ENCODE measurements at places on chromosomes 3 and 15.
A peak's percentile ranks its signal among the peaks of the same experiment; 100 is the strongest.

- DNase-seq = no peak
Observed at GRCh38 chr15:29252234-29252633, 17.4 kb downstream of the NSMCE3 start.

DNA sequence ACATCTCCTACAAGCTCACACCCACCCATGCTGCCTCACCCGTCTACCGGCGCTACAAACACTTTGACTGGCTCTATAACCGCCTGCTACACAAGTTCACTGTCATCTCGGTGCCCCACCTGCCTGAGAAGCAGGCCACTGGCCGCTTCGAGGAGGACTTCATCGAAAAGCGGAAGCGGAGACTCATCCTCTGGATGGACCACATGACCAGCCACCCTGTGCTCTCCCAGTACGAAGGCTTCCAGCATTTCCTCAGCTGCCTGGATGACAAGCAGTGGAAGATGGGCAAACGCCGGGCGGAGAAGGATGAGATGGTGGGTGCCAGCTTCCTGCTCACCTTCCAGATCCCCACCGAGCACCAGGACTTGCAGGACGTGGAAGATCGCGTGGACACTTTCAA, 2.1 kb downstream of the SNX33 start:
- no peak for DNase-seq

GRCh38 chr15:51825698-51826097, 3.8 kb upstream of the TMOD3 start:
- no peak for DNase-seq

- DNase-seq = no peak
Observed at GRCh38 chr3:46489381-46489780, 8.4 kb upstream of the RTP3 start.

DNA sequence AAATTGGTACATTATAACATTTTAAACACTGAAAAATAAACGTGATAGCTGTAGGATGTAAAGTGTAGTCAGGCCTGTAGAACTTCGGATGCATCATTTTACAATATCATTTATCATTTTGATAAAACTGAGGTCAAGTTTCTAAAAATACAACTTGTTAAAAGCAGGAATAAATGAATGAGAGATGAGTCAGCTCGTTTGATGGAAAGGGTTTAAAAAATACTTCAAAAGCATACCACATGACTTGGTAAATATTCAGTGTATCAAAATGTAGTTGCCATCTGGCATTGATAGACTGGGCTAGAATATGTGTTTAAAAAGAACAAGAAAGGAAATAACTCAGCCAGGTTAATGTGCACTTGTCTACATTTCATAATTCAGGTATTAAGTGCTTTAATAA, 357.0 kb downstream of the TIGIT start:
- no peak for DNase-seq

DNA sequence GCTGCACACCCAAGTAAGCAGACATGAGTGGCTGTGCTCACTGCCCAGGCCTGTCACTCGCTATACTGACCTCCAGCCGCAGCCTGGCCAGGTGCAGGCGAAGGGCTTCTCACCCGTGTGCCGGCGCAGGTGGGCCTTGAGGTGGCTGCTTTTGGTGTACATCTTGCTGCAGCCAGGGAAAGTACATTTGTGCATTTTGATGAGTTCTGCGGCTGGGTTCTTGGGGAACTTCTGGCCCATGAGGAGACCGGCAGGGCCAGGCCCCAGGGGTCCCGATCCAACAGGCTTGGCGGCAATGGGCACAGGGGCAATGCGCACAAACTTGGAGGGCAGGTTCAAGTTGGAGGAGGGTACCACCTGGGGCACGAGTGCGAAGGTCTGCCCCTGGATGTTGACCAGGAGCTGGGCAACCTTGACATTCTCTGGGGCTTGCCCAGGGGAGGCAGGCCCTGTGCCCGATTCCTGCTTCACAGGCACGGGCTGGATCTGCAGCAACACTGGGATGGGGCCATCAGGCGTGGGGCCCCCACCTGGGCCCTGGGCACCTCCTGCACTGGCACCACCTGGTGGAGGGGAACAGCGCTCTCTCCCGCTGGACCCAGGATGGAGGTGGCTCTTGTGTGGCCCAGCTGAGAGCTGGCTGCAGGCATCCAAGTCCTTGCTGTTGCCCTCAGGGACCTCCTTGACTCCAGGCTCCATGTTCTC, 5.3 kb downstream of the KLF15 start:
- DNase-seq = no peak

GRCh38 chr3:101813817-101814440, 34.9 kb downstream of the NXPE3 start:
- DNase-seq = no peak

GRCh38 chr3:56878074-56878473, 76.3 kb upstream of the ARHGEF3 start:
- DNase-seq = no peak

DNA sequence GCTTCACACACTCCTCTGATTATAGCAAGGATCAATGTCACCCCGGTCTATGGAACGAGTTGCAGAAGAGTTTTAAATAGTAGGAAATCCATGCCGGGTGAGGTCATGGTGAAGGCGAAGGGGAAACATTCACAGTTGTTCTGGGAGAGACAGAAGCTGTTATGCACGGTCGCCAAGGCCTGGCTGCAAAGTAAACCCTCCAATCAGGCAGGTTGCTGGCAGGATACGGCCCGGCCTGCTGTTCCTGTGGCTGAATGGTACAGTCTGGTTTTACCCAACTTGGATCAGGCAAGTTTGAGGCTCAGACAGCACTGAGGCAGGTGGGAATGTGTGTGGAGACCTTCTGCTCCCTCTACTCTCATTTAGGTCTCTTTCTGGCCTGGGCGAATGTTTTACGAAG, 45.3 kb upstream of the ATP2B2 start:
- peak; percentile 21 for DNase-seq

DNA sequence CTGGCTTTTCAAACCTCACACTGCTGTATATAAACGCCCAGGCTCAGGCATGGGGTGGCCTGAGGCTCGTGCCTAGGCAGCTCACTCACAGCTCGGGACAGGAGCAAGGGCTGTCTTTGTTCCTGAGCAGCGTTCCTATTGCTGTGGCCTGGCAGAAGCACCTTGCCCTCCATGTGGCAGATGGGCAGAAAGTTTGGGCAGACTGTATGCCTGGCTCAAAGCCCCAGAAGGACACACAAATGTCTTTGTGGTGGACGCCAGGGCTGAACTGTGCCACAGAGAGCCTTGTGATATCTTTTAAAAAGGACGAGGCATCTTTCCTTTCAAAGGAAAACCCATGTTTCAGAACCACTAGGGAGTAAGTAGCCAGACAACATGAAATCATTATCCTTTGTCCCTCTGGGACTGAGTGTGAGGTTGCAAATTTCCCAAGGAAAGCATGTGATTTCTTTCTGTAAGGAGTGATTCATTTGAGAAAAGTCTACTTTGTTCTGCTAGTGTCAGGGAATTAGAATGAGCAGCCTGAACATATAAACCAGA, 29.3 kb upstream of the UBE2E1 start:
- no peak for DNase-seq

DNA sequence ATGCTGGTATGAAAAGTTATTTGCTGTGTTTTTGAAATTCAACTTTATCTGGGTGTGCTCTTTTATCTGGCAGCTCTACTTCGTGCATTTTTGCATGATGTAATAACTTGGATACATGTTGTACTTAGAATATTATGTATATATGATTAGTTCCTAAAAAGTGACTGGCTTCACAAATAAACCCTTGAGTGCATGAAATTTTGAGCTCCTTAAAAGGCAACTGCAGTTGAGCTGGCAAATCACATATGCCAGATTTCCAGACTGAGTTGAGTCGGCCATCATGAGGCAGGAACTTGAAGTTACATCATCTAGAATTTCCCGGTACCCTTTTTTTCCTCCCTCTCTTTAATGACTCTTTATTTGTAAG, 162.5 kb downstream of the FNDC3B start:
- no peak for DNase-seq

DNA sequence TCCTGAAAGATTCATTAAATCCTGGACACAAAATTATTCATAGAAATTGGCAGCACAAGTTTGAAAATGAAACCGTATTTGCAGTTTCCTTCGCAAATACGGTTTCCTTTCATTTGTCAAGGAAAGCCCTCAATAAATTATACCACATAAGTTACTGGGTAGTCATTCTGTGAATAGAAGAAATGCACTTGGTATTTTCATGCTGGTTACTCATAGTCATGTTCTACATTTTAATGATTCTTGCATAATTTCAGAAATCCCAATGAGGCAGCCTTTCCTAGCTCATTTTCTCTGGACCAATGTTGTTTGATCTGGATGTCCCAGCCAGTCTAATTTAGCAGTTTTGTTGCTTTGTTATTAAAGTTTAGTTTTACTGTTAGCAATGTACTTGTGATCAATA, 43.2 kb downstream of the MINAR1 start:
- DNase-seq = no peak

GRCh38 chr3:194472290-194472920, 14.4 kb downstream of the ATP13A3 start:
- DNase-seq = peak; percentile 64

DNA sequence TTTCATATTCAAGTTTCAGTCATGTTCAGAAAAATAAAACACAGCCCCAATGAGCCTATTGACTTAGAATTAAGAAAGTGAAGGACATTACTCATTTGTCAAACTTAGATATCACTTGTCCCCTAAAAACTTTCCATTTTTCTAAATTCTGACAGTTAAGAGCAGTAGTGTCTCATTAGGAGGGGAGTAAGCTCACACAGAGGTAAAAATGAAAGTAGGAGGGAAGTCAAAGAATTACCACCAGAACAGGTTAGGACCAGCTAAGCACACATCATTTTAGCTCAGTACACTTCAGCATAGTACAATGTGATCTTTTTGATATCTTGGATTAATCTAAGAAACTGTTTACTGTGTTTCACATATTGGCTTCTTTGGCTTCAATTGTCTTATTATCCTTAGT, 64.3 kb downstream of the OSTN start:
- DNase-seq = no peak

DNA sequence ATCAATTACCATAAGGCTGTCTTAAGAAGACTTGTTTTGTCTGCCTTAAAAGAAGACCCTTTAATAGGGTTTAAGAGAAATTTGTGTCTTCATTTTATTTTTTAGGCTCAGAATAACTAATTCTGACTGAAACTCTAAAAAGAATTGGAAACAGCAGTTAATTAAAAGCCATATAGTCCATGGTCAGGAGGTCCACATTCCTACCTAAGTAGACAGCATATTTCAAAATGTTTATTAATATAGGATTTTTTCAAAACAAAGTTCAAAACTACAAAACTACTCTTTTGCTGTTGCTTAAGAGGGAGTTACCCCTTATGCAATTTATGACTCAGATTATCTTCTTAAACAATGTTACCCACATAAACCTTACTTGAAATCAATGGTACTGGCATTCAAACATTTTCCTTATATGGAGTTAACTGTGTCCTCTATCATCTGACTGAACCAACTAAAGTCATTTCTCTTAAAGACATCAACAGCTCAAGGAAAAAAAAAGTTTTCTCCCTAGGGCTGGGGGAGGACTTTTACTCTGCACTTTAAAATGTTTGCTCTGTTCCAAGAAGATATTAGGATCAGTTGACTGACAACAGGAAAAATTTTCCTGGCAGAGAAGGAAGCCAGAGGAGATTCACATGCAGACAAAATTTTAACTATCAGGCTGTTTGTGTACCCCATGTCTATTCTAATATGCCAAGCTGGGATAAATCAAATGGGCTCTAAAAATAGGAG, 56.8 kb upstream of the NANOGP8 start:
- no peak for DNase-seq

DNA sequence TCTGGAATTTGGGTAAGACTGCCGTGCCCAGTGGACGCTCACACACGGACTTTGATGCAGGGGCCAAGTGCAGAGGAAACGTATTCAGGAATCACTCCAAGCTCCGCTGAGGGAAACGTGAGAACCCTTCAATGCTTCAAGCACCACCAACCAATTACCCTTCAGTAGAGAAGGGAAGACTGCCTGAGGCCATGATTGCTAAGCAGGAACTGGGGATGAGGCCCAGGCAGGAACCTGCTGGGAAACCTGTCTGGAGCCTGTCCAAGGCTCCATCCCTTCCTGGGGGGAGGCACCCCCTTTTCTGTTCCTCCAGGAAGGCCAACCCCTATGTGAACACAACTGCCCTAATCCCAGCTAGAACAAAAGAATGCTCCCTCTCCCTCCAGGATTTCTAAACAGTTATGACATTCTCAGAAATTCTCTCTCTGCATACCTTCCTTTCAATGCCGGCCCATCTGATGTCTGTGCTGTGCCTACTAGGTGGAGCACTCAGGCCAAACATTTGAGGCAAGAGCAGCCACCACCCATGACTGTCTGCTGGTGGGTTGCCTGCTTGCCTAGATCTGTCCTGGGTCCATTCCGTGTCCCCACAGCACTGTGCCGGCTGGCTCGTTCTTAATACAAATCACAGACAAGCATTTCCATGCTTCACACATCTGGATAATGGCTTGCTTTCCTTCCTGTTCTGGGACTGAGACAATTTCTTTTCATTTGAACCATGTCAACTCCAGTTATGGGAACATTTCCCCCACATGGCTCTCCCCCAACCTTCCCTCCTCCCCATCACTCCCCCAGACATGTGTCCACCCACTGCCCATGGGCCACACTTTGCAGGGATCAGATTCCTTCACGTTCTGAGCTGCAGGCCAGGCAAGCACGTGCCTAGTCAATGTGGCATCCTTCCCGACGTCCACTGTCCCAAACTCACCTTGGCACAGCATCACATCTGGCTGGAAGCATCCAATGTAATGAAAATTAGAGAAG, 149.4 kb downstream of the ADAMTS17 start:
- no peak for DNase-seq

DNA sequence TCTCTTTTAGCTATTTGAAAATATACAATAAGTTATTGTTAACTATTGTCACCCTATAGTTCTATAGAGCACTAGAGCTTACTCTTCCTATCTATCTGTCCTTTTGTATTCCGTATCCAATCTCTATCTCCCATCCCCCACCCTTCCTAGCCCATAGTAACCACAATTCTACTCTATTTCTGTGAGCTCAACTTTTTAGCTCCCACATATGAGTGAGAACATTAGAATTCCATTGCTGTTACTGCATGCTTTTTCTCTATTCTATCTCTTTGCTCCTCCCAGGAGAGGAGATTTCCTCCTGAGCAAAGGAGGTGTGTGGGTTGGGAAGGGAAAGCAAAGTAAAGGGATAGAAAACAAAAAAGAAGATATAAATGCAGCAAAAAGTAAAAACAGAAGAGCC, 105.6 kb upstream of the SLC4A7 start:
- no peak for DNase-seq

DNA sequence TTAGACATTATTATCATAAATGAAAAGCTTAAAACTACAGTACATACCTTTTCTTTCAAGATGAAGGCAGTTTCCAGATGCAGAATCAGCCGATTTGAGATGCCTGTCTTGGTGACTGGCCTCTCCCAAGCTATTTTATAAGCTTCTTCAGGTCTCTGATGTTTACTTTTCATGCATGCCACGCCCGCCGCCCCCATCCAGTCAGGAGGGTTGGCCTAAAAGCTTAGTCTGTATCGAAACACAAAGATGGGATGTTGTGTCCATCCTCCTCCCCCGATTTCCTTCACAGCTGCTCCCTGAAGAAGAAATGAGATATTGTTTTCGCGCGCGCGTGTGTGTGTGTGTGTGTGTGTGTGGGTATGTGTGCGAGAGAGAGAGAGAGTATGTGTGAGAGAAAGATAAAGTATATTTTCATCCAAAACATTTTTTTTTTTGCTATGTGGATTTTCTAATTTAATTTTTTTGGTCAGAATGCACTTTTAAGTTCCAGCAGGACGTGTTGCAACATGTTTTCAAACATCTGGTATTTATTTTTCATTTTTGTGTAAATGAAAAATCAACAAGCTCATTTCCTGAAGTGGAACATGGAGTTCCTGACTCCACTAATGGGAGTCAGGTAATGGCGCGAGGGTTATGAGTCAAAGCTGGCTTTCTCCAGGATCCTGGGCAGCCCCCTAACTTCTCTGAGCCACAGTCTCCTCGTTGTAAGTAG, at the start of gene APOD:
Gene APOD (minus strand): TSS at position 110 of the 712 bp plus-strand sequence. CDS start 4,479 bp downstream, outside the sequence.
- DNase-seq = peak; percentile 6

GRCh38 chr3:134291319-134292254, 40.9 kb upstream of the RYK start:
- DNase-seq = no peak
